ENCODE measurements at places on chromosomes 7 and 10.

DNA sequence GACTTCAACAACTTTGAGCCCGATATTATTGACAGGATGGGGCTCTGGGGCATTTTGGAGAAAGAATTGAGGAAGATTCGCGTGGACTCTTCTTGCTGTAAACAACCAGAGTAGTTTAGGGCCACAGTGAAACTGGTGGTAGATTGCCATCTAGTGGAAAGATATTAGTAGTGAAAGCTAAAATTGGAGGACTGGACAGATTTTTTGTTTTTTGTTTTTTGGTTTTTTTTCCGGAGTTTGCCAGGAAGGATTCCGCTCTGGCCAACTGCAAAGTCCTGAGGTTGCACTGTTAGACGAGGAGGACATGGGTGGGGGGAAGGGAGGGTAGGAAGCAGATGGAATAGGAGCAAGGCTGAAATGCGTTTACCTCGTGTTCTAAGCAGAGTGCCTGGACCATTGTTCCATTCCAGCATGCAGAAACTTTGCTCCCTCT, 11.7 kb downstream of the NOBOX start:
- peak; percentile 72 for DNase-seq

DNA sequence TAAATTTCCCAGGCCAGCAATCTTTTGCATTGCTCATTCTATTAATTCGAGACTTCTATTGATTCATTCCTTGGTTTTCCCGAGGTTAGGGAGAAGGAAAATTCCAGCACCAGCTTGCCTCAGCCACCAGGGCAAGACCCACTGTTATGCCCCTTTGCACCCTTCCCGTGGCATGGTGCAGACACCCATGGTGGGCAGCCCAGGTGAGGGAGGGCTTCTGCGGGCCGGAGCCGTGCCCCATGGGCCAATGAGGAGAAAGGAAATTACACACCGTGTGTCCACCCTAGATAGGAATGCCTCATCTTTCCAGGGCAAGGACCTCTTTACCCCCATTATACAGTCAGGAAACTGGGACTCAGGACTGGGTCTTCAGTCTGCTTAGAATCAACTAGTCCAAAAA, 4.5 kb upstream of the GRID1 start:
- no peak for DNase-seq

GRCh38 chr10:14569274-14570060, 205.2 kb downstream of the FAM107B start:
- DNase-seq = no peak

DNA sequence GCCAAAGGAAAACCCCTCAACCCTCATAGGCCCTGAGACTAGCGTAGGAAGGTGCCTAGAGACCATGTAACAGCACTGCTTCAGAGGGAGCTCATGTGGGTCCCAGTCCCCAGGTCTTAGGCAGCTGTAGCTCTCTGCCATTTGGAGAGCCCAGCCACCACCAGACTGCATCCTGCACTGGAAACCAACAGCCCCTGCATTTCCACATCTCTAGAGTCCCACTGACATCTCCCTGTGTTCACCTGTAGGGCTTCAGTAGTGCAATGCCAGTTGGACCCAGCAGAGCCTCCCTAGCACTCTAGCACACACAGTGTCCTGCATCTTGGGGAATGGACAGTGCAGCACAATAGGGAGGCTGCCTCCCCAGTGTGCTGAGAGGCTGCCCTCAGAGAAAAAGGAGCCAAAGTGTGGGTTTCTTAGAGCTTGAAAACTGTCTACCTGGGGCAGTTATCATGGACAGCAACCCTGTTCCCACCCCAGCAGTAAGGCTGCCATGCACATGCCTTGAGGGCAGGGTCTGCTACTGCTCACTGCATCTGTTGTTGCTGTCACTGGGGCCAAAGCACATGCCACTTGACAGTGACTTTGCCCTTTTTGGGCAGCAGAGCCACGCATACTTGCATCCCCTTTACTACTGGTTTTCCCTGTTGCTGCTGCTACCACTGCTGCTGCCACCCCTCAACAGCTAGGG, 46.7 kb upstream of the ANTXRL start:
- DNase-seq = no peak

GRCh38 chr7:57769958-57770357, 320.0 kb downstream of the ZNF716 start:
- no peak for DNase-seq

DNA sequence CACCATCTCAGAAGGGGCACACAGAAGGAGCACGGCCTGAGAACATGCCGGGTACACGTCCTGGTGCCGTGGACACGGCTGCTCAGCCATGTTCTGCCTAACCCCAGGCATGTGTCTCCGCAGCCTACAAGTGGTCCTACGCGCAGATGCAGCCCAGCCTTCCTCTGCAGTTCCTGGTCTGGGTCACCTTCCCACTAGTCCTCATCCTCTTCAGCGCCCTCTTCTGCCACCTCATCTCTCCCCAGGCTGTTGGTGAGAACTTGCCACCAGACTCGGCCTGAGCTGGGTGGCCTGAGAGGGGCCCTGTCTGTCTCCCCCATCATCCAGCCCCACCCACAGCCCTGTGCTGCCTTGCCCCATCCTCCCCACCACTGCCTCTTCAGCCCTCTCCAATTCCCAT, 5.3 kb downstream of the CLCN1 start:
- DNase-seq = no peak

GRCh38 chr10:117425974-117426566, 50.8 kb upstream of the PDZD8 start:
- DNase-seq = no peak

GRCh38 chr7:64308016-64308270, 5.8 kb upstream of the ZNF736 start:
- DNase-seq = no peak

- DNase-seq = no peak
Observed at GRCh38 chr7:50221433-50221832, 83.1 kb upstream of the IKZF1 start.

- no peak for DNase-seq
Observed at GRCh38 chr7:47557694-47558670, 23.9 kb downstream of the TNS3 start.

GRCh38 chr7:116911801-116912200, 41.5 kb upstream of the ST7 start:
- DNase-seq = no peak

DNA sequence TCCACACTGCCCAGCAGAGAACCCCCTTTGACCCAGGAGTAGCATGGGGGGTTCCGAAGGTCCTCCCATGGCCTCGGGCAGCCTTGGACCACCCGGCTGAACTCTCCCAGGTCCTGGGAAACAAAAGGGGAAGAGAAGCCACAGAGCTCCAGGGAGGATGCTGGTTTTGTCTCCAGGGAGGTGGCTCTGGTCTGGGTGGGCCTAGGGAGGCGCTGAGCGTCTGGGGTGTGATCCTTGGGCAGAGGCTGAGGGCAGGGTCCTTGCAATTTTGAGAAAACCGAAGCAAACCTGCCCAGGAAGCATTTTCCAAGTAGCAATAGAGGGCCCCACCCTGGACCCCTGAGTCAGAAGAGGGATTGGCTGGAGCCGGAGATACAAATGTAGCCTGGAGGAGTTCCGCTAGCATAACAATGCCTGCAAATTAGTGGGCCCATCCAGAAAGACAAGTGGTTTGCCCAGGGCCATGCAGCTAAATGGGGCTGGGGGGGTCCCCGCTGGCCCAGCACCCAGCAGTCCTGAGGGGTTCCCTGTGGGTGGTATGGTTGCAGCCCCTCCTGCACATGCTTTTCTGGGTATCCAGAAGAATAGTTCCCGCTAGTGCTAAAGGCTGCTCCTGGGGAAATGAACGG, 2.0 kb downstream of the UTF1 start:
- DNase-seq = no peak

DNA sequence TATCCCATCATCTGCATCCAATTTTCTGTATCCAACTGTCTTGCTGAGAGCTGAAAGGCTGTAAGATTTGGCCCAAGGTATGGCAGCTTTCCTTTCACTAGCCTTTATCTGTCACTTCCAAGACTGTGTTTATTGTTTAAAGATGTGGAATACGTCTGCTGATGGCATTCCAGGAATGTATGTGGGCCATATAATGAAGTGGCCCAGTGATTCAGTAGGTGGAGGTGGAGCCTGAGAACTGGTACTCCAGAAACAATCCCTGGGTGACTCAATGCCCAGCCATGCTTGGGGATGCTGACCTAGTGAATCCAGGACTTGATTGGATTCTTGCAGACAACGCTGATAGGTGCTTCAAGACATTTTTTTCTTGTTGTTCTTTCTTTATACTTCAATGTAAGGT, 13.5 kb downstream of the NEUROD6 start:
- DNase-seq = no peak

GRCh38 chr10:95841661-95842498, 65.9 kb upstream of the CC2D2B start:
- peak; percentile 49 for DNase-seq

GRCh38 chr7:106344861-106345260, 60.1 kb upstream of the NAMPT start:
- DNase-seq = no peak

GRCh38 chr7:18503126-18503866, 7.7 kb downstream of the HDAC9 start:
- DNase-seq = no peak

GRCh38 chr7:106731187-106731586, 70.2 kb upstream of the CCDC71L start:
- DNase-seq = no peak

GRCh38 chr7:84841809-84842208, 345.0 kb downstream of the SEMA3D start:
- DNase-seq = no peak

- DNase-seq = peak; percentile 93
Observed at GRCh38 chr10:133373174-133374090, at the start of gene ECHS1. TSS of gene ECHS1 (minus strand) at chr10:133373354. CDS start at chr10:133373333, 21 bp downstream.

DNA sequence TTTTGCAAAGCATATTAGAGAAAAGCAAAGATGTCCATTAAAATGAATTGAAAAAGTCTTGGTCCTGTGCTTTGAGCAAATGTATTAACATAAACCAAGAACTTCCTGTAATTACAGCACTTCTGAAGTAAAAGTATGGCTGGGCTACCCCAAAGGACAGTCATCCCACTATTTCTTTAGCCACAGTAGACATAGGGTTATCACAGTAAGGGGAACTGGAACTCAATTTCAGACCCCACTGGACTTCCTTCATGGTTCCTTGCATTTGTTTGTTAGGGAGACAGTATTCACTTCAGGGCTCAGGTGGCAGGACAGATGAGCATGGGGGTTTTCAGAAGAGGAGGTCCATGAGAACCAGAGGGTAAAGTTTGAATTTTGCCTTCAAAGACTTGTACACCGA, 203.1 kb upstream of the PDE1C start:
- no peak for DNase-seq

DNA sequence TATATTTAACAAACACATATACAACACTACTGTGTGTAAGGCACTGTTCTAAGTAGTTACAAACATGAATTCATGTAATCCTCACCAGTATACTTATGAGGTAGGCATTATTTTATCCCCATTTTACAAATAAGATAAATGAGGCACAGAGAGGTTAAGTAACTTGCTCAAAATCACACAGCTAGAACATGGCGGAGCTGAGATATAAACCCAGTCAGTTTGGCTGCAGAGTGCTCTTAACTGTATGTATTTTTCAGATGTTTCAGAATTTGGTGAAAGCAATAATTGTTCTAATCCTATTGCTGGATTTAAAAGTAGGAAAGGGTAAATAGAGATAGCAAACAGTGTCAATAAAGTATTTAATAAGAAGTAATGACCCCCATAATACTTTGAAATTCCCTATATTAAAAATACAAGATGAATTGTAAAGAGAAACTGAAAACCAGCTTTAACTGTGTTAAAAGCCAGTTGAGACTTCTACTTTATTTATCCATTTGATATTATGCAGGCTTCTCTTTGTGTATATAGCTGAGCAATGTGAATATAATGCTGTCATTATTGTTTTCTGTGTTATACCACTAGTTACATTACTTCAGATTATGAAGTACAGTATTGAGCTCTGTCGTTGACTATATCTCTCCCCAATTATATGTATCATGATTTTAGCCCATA, 32.3 kb upstream of the RPA3 start:
- DNase-seq = no peak

DNA sequence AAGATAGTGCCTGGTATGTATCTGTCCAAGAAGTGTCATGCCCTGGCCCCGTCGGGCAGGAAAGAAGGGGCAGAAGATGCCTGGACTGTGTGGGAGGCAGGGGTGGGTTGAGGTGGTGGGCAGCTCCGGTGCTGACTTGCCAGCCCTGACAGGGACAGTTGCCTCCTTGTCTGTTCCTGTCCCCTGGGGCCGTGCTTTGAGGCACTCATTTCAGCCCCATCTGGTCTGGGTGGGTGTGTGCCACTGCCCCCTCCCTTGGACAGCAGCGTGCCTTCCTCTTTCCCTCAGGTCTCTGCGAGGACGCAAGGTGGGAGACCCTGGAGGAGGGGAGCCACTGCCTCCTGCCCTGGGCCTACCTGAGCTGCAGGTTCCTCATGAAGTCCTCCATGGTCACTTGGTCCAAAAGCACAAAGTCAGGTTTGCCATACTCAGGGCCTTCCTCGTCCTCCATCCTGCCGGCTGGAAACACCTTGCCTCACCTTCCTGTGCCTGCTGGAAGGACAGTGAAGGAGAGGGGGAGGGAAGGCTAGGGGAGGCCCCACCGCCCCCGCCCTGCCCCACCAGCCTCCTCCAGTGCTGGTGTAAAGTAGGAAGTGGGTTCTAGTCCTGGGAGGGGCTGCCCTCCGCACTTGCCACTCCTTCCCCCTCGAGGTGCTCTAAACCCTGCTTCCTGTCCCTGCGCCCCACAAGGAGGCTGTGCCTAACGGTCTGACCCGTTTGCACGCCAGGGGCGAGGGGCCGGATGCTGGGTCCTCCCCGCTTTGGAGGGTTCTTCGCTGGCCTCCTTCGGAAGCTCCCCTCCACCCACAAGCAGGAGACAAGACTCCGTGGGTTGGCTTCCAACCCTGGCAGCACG, at the start of gene MYO1G:
Gene MYO1G (minus strand): TSS at position 505 of the 856 bp plus-strand sequence. CDS start 54 bp downstream, at position 451.
- DNase-seq = no peak
